Cardiac muscle cell (in vitro differentiated cells and primary cell): ENCODE measurements at places on chromosomes 4 and X. TPM values are rescaled to one million over a fixed set of nuclear protein-coding genes. Genes with fewer than 3 reads are reported as not detected.

GRCh38 chrX:33188286-33188685 is 23.1 kb downstream of the DMD start:
- peaks cover 21% of the 10 kb centered on the region for H3K4me1 ChIP-seq
- no peaks in the 10 kb centered on the region for H3K27me3 ChIP-seq
- no peak overlapping the region for H3K4me3 ChIP-seq

- H3K4me1 ChIP-seq, result no peaks in the 10 kb centered on the region
- H3K27me3 ChIP-seq, result no peaks in the 10 kb centered on the region
- no peak overlapping the region for H3K4me3 ChIP-seq
- peaks cover 40% of the 10 kb centered on the region for H3K36me3 ChIP-seq
- no peak for DNase-seq
These were observed 24.8 kb downstream of the CCNI start for GRCh38 chr4:77050962-77051361.

Gene PCDH7
- 146 and 206 TPM in 2 replicates for total RNA-seq

Gene FDCSP
- total RNA-seq, result not detected in 2 replicates

Gene ARHGEF9
- total RNA-seq, result 39.4 and 54.2 TPM in 2 replicates
